ENCODE measurements at places on chromosomes 4 and X.

DNA sequence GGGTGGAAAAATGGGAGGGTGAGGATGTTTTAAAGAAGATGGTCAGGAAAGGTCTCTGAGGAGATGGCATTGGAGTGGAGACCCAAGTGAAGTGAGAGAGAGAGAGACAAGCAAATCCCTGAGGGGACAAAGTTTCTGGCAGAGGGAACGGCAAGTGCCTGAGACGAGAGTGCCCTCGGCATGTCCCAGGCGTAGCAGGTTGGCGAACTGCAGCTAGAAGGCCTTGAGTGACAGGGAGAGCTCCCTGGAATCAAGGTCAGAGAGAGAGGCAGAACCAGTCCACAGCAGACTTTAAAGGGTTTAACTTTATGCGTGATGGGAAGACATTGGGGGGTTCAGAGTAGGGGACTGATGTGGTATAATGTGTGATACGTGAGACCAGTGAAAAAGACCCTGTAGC is 150.2 kb upstream of the HAND2 start:
- no peak for DNase-seq

DNA sequence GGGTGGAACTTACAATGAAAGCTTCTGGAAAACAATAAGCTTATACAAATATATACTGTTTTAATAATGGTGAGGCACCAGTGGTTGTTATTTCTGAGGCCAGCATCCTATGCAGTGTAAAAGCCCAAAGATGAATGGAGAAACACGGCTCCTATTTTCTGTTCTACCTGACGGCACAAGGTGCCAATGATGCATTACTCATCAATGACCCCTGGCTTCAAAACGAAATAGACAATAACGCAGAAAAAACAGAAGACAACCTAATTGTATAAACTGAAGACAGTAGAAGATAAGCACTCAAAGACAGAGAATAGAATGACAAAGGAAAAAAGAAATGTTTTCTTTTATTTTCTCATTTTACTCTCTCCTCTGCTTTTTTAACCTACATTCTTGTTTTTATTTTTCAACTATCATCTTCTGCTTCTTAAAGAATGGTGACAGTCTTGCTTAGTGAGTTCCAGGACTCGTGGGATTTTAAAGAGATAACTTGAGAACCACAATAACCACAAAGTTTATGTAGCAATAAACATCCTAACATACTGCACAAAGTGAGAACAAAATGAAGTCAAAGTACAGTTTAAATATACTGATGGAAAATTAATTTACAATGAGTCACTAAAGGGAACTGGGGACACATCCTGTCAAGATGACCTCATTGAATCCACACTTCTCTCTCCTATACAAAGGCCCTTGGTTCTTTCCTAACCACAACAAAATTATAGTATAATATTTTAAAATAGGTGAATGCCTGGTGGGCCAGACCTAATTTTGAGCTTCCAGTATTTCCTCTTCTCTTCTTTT is 169.8 kb downstream of the BTC start:
- no peak for DNase-seq

- peak; percentile 47 for DNase-seq
Measured at GRCh38 chr4:37891260-37892159, 626 bp downstream of the TBC1D1 start.

- DNase-seq = no peak
Measured at GRCh38 chr4:22708961-22709360, 16.2 kb downstream of the GBA3 start.

GRCh38 chr4:4856071-4857000 is 3.1 kb upstream of the MSX1 start:
- DNase-seq = no peak

- no peak for DNase-seq
Measured at GRCh38 chr4:82640540-82640939, 78.8 kb upstream of the TMEM150C start.

DNA sequence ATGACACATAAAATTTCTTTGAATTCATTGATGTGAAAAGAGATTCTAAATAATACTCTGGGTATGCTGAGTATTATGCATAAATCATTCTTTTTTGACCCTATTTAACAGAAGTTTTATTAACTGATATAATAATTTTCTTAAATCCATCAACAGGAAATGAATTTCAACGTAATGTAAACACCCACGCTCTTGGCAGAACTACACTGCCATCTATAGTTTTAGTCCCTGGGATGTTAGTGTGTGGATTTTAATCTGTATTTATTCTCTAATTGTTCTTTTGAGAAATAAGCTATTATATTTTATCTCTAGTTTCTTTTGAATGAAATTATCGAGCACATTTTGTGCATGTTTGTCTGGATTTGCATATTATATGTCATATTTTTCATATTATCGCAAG is 666.8 kb upstream of the NDST4 start:
- DNase-seq = no peak

GRCh38 chr4:119750771-119751170 is 122.2 kb upstream of the PDE5A start:
- no peak for DNase-seq

GRCh38 chrX:16671005-16671404 is 21.0 kb downstream of the S100G start:
- peak; percentile 19 for DNase-seq

DNA sequence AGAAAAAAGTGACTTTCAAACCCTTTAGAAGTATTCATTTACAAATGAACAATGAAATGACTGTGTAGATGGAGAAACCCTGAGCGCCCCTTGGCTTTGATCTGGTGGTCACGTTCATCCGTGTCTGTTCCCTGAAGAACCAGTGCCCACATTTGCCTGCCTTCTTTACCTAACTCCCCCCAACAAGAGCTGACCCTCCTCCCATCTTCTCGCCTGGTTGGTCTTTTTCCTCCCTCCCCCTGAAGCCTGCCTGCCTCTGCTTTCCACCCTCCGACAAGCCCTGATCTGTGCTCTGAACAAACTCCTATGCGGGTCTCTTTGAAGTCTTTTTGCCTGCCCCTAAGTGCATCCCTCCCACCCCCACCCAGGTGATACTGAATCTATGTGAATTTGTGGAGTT is 18.5 kb downstream of the TBL1X start:
- DNase-seq = no peak

- no peak for DNase-seq
Measured at GRCh38 chrX:131831185-131831520, 191.9 kb upstream of the STK26 start.

DNA sequence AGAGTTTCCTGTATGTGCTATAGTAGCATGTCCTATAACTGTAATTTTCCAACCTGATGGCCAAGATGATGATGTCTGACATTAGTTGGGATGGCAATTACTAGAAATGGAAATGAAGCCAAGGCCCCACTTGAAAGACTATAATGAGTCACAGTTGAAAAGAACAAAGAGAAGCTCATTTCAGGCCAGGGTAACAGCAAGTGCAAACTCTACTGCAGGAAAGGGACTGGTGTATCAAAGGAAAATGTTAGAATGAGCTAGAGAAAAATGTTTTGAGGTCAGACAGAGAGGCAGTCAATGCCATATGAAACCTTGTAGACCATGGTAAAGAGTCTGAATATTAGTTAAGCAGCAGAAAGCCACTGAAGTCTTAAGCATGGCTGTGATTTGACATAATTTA is 146.2 kb upstream of the SH3RF1 start:
- DNase-seq = no peak

DNA sequence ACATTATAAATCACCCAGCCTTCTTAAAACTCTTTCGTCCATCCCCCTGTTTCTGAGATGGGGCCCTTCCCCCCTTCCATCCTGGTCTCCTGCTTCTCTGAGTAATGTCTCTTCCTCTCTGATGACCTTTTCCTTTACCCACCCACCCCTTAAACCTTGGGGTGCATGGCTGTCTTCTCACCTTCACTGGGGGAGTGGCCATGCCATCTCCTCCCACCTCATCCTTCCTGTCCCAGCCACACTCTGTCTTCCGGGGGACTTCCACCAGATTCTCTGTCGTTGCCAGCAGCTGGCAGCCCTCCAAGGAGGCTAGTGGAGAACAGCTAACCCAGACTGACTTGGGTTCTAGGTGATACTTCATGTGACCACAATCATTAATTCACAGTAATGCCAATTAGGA is 83.2 kb upstream of the SCML1 start:
- DNase-seq = no peak

- no peak for DNase-seq
Measured at GRCh38 chr4:147616849-147617172, 386 bp upstream of the TMEM184C start.

- DNase-seq = no peak
Measured at GRCh38 chr4:10998846-10999245, 314.3 kb upstream of the CLNK start.

GRCh38 chr4:168710353-168710946 is 213.6 kb downstream of the PALLD start:
- DNase-seq = peak; percentile 30

GRCh38 chr4:22434895-22435294 is 81.0 kb downstream of the ADGRA3 start:
- peak; percentile 51 for DNase-seq

DNA sequence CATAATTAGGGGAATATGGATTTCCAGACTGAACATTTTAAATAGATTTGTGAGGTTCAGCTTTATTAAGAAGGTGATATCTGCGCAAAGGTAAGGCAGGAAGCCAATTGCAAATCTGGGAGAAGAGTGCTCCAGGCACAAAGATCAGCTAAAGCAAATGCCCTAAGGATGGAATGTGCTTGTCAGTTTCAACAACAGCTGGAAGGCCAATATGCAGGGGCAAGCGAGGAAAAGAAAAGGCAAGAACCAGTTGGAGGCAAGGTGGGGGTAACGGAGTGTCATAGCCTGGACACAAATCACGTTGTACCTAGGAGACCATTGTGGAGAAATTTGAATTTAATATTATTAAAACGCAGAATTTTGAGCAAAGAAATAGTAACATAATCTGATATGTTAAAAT is 1710.3 kb upstream of the PCDH7 start:
- DNase-seq = no peak

- DNase-seq = no peak
Measured at GRCh38 chr4:2284161-2284933, 22.4 kb upstream of the MXD4 start.

- DNase-seq = no peak
Measured at GRCh38 chr4:3707423-3708102, 58.6 kb upstream of the ADRA2C start.

- DNase-seq = no peak
Measured at GRCh38 chrX:129581904-129582303, 41.8 kb downstream of the OCRL start.

GRCh38 chrX:120251471-120252011 is 929 bp downstream of the ZBTB33 start:
- peak; percentile 30 for DNase-seq

GRCh38 chrX:26522501-26522900 is 306.5 kb downstream of the MAGEB5 start:
- no peak for DNase-seq

- DNase-seq = no peak
Measured at GRCh38 chrX:133482056-133482952, 67.0 kb upstream of the GPC4 start.

- no peak for DNase-seq
Measured at GRCh38 chrX:93791304-93791703, 117.3 kb downstream of the FAM133A start.

GRCh38 chrX:14303891-14304290 is 225.4 kb upstream of the GLRA2 start:
- no peak for DNase-seq

- DNase-seq = no peak
Measured at GRCh38 chr4:81360737-81361136, 111.0 kb downstream of the RASGEF1B start.

GRCh38 chrX:151680805-151681204 is 14.5 kb upstream of the PRRG3 start:
- peak; percentile 49 for DNase-seq

DNA sequence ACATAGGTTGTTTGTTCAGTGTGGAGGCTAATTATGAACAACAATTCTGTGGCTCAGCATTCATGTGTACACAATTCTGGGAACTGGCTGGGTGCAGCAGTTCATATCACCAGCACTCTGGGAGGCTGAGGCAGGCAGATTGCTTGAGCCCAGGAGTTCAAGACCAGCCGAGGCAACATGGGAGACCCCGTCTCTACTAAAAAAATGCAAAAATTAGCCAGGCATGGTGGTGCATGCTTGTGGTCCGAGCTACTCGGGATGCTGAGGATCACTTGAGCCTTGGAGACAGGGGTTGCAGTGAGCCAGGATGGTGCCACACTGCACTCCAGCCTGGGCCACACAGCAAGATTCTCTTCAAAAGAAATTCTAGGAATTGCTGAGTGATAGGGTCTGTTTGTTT is 4.5 kb upstream of the PPP2R2C start:
- DNase-seq = no peak

DNA sequence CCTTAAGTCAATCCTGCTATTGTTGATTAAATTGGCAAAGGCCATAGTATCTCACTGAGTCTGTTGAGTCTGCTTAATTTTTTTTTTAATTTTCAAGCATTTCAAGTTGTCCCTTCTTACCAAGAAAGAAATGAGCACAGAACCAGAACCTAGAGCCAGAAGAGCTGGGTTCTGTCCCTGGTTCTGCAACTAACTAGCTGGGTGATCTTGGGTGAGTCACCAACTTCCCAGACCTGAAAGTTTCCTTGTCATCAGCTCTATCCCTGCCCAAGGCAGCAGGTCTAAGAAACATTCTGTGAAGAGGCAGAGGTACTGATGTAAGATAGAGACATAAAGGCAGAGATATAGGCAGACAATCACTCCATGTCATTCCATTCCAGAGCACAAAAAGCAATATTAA is 17.3 kb downstream of the TEC start:
- DNase-seq = no peak

GRCh38 chrX:45683914-45684313 is 483.2 kb upstream of the DIPK2B start:
- no peak for DNase-seq

DNA sequence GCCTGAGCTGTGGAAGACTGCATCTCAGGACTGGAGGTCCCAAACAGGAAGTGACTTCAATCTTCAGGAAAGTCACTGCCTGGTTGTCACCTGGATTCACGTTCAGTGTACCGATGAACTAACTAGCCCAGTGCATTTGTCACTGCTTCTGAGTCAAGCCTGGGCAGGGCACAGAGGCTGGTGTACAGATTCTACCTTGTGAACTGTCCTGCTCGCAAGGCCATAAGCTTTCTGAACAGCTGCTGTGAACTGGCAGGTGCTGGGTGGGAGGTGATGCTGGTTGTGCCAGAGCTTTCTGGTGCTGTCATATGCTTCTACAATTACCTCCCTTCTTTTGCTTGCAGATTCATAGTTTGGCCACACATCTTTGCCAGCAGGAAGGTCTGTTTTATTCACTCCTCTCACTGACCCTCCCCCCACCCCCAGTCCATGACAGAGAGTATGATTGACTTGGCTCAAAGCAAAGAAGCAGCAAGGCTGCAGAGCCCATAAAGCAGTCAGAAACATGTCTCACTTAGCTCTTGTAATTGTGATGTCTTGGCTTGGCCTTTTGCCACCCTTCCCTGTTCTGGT is 40.5 kb downstream of the ZCCHC12 start:
- no peak for DNase-seq

- DNase-seq = no peak
Measured at GRCh38 chrX:47798861-47799260, 37.8 kb upstream of the ZNF81 start.

DNA sequence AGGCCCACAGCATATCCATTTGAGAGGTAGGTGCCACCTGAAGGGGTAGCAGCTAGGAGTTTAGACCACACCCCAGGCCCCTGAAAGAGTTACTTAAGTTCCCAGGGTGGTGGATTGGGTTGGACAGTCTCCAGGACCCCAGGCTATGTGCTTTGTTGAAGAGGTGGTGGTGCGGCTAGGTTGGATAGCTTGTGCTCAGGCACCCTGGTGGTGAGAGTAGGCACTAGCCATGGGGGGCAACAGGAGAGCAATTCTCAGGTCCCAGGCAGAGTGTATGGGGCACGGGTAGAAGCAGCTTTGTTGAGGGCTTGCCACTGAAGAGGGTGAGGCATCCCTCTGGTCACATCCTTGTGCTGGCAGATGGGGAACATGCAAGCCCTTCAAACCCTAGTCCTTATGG is 5.6 kb downstream of the PF4 start:
- no peak for DNase-seq
